ENCODE measurements at places on chromosomes 16 and 17.

DNA sequence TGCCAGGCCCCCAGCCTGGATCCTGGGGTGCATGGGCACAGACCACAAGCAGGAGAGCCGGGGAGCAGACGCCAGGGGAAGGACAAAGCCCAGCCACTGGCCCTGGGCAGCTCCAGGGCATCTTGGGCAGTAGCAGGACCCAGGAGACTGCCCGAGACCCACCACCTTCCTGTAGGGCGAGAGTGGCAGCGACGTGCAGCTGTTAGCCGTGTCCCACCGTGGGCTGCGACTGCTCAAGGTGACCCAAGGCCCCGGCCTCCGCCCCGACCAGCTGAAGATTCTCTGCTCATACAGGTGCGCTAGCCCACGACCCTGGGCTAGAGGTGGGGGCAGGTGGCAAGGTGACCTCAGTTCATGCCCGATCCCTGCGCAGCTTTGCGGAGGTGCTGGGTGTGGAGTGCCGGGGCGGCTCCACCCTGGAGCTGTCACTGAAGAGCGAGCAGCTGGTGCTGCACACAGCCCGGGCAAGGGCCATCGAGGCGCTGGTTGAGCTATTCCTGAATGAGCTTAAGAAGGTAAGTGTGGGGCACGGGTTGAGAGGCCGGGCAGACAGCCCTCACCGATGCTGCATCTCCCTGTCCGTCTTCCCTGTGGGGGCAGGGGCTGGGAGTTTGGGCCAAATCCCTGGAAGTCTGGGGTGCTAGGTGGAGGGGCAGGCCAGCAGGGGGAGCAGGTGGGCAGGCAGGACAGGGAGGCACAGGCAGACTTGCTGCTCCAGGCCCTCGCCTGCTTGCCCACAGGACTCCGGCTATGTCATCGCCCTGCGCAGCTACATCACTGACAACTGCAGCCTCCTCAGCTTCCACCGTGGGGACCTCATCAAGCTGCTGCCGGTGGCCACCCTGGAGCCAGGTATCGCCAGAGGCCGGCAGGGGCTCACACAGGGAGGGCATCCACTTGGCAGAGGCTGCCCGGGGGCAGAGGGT lies 13.5 kb upstream of the SMIM5 start:
- peak; percentile 5 for DNase-seq

DNA sequence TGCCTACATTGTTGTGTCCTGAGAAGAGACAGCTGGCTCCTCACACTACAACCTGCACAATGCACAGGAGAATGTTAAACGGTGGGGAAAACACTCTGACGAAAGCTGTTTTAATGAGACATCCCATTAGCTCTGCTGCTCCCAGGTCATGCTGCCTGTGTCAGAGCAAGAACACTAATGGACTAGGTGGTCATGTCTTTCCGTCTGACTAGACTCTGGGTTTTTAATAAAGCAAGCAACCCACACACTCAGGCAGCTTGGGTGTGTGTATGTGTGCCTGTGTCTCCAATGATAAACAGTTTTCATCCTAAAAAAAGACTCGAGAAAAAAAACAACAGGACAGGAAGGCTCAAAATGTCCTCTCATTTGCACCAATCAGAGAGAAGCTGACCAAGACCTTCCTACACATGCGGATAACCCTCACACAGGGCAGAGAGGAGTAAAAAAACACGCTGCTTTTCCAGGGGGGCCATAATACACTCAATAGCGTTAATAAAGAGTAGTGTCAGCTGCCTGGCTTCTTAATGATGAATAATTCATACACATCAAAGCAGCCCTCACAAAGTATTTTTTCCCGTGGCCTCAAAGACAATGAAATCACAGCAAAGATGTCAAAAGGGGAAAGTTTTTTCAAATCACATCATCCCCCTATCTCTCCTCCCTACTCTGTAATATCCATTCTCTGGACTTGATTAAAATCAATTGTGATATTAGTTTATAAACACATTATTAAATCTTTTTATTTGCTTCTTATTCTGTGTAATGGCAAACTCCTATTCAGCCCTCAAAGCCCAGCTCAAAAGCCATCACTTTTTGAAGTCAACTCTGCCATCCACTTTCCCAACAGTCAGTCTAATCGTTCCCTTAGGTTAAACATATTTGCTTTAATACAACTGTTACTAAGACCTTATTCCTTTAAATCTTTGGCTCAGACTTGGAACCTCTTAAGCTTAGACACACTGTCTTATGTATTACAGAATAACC lies 244.2 kb upstream of the CDH11 start:
- DNase-seq, result no peak

DNA sequence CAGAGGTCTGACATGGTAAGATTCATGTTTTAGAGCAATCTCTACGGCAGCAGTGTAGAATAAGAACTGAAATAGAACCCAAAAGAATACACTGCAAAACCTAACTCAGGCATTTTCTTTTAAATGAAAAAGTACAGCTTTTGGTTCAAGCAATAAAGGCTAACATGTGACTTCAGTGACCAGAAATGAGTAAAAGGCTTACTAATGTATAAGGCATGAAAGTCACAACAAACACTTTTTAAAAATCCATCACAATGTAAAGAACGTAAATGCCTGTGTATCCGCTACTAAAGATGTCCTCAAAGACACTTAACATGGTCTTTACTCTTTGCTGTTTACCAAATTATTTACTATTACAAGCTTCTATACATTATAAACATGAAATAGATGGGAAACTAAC lies 16.6 kb downstream of the KIAA0753 start:
- DNase-seq, result no peak

- DNase-seq, result no peak
Observed at GRCh38 chr17:49457564-49458535, 37.2 kb upstream of the NGFR start.

DNA sequence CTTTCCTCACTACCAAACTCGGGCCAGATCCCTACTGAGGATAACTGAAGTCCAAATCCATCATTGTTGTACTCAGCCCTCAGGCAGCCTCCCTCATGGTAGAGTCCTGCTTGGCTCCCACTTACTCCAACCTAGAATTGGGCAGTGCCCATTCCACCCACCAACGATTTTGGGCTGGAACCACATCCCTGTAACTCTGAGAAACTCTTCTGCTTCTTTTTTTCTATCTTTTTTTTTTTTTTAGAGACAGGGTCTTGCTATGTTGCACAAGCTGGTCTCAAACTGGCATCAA lies 1.2 kb downstream of the PRR14 start:
- DNase-seq, result no peak

GRCh38 chr17:72219137-72219823 lies 98.5 kb downstream of the SOX9 start:
- no peak for DNase-seq

- no peak for DNase-seq
Observed at GRCh38 chr16:10745841-10746240, 2.2 kb downstream of the NUBP1 start.

DNA sequence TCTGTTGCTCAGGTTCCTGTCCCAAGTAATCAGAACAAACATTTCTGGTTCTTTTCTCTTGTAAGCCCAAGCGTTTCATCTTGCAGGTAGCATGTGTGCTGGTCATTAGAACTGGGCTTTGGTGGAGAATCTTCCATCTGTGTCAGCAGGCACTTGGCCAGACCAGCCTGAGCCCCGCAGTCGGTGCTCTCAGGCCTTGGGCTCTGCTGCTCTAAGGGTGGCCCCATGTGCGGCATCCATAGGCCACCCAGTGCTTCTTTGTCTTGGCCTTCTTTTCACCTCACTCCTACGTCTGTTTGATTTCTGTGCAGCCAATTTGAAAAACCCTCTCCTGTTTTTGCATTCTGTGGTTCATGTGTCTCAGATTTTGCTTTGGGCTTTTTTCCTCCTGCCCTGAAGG lies 51.6 kb downstream of the PLD6 start:
- no peak for DNase-seq

DNA sequence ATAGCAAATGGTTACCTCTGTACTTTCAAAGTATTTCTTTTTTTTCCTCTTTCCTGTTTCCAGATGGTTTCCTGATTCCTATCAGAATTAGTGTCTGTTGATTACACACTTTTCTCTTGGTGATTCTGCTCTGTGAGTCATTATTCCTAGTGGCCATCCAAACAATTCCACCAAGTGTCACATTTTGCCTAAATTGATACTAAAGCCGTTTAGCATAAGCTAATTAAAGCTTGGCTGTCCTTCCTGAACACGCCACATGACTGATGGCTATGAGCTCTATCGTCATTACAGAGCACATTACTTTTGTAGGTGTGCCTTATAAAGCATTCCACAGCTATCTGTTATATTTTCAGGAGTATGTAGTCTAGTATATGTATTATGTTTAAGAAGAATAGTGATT lies 671.2 kb downstream of the CDH8 start:
- DNase-seq, result no peak

DNA sequence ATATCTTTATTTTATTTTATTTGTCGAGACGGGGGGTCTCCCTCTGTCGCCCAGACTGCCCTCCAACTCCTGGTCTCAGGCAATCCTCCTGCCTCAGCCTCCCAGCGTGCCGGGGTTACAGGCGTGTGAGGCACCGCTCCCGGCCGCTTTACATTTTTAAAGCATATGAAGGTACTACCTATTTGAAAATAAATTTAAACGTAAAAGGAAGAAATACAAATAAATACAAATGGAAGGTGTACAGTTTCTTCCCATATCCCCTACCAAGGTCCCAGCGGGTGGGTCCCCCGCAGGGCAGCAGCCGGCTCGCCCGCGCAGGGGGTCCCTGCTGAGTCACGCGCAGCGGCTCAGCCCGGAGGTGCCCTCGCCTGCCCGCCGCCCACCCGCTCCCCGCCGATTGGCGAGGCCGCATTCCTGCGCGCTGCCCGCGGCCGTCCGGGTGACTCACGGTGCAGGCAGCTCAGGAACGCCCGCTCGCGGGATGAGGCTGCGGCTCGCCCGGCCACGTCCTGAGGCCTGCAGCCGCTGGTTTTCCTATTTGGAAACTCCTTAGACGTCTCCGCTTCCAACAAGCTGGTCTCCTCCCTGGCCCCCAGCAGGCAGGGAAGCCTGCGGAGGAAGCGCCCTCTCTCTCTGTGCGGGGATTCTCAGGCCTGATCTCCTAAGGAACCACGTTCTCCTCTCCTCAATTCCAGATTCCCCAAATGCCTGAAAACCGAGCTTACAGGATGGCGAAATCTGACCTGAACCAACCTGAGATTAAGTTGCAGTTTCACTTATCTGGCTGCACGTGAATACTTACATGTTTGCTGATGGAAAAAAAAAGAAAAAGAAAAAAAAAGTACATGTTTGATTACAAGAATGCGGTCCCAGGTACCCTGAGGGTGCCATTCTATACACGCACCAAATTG lies 54.8 kb upstream of the MAP3K14 start:
- DNase-seq, result peak; percentile 95

- peak; percentile 88 for DNase-seq
Observed at GRCh38 chr17:30332057-30332542, 1.8 kb downstream of the TMIGD1 start.

DNA sequence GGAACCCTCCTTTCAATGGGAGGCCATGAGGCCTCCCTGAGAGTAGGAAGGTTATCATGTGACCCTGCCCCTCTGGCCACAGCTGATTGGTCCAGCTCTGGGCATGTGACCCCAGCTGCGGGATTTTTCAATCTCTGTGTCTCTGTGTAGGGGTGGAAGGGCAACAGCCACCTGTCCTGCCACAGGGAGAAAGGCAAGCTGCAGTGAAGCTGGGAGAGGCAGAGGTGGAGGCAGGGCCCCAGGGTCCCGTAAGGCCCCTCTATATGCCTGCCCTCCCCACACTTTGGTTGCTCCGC lies 10.9 kb downstream of the DNAAF8 start:
- DNase-seq, result no peak

DNA sequence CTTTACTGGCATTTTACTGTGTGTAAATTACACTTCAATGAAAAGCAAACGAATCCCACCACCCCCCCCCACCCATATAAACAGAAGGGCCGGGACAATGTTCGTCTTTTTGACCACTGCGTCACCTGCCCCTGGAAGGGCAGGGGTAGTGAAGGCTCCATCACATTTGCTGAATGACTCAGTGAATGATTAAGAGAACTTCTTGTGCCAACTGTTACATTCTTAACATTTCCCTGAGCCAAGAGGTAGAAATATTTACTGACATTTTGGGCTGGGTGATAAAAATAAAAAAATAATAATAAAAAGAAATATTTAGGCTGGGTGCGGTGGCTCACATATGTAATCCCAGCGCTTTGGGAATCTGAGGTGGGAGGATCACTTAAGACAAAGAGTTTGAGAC lies 24.1 kb downstream of the C16orf96 start:
- no peak for DNase-seq

GRCh38 chr17:39325528-39326240 lies 75.7 kb downstream of the FBXL20 start:
- DNase-seq, result no peak

DNA sequence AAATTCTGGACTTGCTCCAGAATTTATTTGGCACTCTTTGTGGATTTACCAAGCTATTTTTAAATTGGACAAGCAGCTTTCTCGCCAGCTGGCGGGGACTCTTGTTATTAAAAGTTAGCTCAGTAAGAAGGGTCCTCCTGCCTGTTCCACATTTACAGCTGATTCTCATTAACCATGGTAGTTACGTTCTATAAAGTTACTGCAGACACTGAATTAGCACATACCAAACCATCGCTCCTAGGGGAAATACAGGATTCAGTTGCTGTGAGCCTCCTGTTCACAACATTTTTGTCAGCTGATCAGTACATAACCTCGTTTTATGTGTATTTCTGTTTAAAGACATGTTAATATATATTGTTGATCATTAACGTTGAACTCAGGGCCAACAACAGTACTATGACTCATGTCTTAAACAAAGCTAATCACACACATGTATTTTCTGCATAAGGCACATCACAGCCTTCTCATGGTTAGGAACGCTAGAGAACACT lies 4.2 kb downstream of the LDAF1 start:
- DNase-seq, result no peak

DNA sequence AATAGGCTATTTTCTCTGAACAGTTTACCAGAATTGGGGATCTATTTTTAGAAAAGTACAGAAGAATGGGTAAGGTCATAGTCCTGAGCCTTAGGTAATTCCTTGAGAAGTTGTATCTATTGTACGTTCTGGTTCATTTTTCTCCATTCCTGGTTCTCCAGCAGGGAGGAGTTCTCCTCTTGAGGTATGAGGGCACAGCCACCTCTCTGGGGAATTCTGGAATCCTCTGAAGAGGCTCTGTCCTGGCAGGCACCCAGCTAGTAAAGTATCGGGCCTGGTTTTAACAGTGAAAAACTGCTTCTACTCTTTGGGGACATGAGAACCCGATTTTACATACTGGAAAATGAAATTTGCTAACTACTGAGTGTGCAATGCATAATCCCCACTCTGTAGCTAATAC lies 19.6 kb upstream of the PMFBP1 start:
- no peak for DNase-seq

- no peak for DNase-seq
Observed at GRCh38 chr16:85310868-85311585, 198.8 kb upstream of the CIBAR2 start.

DNA sequence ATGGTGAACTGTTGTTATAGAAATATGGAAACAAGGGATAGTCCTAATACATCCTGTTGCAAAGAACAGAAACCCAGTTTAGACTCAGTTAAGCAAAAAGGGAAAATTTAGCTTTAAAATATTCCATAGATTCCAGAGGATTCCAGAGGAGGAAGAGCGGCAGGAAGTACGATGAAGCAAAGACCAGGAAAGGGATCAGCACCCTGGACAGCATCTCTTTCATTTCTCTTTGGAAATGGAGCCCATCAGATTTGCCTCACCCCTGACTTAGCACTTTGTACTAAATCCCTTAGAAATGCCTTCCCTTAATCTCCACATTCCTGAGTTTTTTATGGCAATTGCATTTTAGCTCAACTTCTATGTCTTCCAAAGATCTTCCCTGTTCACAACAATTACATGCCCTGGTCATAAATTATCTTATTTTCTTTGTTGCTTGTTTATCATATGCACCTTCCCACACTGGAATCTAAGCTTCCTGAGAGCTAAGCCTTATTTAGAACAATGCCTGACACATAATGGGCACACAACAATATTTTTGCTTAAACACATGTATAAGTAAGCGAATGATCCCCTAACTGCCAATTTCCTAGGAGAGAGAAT lies 150.0 kb upstream of the RBFOX1 start:
- DNase-seq, result no peak
